ENCODE measurements at places on chromosomes 3 and 15. TPM values are rescaled to one million over a fixed set of nuclear protein-coding genes. Genes with fewer than 3 reads are reported as not detected.

Gene CYP1A2
- total RNA-seq, result not detected

Gene C3orf85
- total RNA-seq, result not detected

Gene A4GNT
- total RNA-seq, result not detected

Gene RTP1
- total RNA-seq, result not detected

Gene CASR
- not detected for total RNA-seq

Gene SEC62
- total RNA-seq, result 91.5 TPM

Gene TM6SF1
- total RNA-seq, result not detected

Gene SLC22A14
- 0.07 TPM for total RNA-seq

Gene NFKBIZ
- 9.8 TPM for total RNA-seq

Gene WDR49
- total RNA-seq, result not detected

Gene CPA3
- total RNA-seq, result not detected

Data from A549 treated with Mapracorat at 1 μM for 4 hours (cell line).